WTC11 (cell line): ENCODE measurements at places on chromosomes 16 and 17.

GRCh38 chr16:27381974-27382855 is 19.8 kb upstream of the IL21R start:
- H3K4me1 ChIP-seq, result no peaks in the 10 kb centered on the region
- H3K27me3 ChIP-seq, result no peaks in the 10 kb centered on the region; the same call in none of the 2 replicates
- H3K36me3 ChIP-seq, result no peaks in the 10 kb centered on the region
- DNase-seq, result no peak

GRCh38 chr16:3731126-3731935 is 14.0 kb upstream of the TRAP1 start:
- DNase-seq, result no peak
- no peaks in the 10 kb centered on the region; the same call in 1 of the 2 replicates for H3K27me3 ChIP-seq
- no peak overlapping the region for H3K4me3 ChIP-seq
- peaks cover 80% of the 10 kb centered on the region for H3K36me3 ChIP-seq
- peak overlapping the region; percentile 80 for H3K27ac ChIP-seq

DNA sequence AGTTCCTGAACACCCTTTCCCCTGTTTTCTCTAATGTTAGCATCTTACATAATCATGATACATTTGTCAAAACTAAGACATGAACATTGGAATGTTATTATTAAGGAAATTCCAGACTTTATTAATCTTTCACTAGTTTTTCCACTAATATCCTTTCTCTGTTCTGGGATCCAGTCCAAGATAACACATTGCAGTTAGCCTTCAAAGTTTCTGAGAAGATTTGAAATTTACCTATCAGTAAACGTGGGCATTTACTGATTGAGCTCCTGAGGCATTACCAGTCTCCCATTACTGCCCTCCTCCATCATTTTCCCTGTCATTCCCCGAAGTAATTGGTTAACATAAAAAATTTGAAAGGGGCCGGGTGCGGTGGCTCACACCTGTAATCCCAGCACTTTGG is 5.7 kb upstream of the CD300LG start:
- DNase-seq, result no peak
- no peak overlapping the region for H3K27ac ChIP-seq
- H3K27me3 ChIP-seq, result no peaks in the 10 kb centered on the region

DNA sequence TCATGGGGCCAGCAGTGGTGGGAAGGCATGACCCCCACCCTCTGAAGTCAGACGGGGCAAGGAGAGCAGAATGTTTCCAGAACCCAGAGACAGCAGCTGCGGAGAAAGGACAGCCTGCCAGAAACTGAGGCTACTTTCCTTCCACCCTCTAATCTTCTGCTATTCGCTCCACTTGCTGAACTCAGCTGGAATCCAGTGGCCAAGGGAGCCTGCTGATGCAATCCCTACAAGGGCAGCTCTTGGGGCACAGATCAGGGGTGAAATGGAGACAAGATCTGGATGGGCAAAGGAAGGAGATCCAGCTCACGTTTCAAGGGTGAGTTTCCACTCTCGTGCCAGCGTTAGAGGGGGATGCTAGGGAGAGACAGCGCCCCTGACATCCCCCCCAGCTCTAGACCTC is 479.1 kb downstream of the SLC39A11 start:
- H3K36me3 ChIP-seq, result no peaks in the 10 kb centered on the region
- no peak overlapping the region for H3K4me3 ChIP-seq
- DNase-seq, result no peak
- H3K4me1 ChIP-seq, result peaks cover 23% of the 10 kb centered on the region
- H3K27me3 ChIP-seq, result peaks cover 11% of the 10 kb centered on the region

GRCh38 chr17:39447561-39447960 is 3.5 kb downstream of the MED1 start:
- peaks cover 7% of the 10 kb centered on the region for H3K4me1 ChIP-seq
- H3K27ac ChIP-seq, result no peak overlapping the region
- H3K27me3 ChIP-seq, result no peaks in the 10 kb centered on the region
- DNase-seq, result no peak

- DNase-seq, result peak; percentile 1
- H3K4me1 ChIP-seq, result no peaks in the 10 kb centered on the region
- no peak overlapping the region for H3K27ac ChIP-seq
Observed at GRCh38 chr17:45733781-45734180, 50.3 kb upstream of the CRHR1 start.

DNA sequence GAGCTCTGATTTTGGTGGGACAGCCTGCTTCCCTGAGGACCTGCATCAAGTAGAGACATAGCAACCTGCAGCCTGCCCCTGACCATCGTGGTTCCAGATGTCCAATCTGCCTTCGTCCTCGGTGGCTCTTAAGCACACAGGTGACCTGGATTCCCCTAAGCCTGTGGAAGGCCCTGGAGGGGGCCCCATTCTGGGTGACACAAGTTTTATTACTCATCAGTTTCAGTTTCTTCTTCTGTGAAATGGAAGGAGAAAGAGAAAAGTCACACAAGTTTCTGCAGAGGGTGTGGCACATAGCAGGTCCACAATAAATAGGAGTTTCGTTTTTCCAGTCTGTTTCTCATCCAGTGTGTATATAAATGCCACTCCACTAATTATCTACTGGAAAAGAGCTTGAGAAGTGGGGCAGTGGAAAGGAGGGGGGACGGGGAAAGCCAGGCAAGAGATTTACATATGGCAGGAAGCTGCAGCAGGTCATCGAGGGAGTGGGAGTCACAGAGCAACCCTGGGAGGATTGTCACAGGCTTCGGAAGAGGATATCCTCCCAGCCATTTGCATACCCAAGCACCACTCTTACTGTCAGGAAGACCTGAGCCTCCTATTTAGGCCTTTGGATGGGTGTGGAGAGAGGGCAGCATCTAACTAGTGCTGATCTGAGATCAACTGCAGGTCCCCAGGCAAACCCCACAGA is 10.0 kb upstream of the NOS2 start:
- H3K36me3 ChIP-seq, result peaks cover 10% of the 10 kb centered on the region
- no peaks in the 10 kb centered on the region for H3K27me3 ChIP-seq
- peaks cover 28% of the 10 kb centered on the region for H3K4me1 ChIP-seq

DNA sequence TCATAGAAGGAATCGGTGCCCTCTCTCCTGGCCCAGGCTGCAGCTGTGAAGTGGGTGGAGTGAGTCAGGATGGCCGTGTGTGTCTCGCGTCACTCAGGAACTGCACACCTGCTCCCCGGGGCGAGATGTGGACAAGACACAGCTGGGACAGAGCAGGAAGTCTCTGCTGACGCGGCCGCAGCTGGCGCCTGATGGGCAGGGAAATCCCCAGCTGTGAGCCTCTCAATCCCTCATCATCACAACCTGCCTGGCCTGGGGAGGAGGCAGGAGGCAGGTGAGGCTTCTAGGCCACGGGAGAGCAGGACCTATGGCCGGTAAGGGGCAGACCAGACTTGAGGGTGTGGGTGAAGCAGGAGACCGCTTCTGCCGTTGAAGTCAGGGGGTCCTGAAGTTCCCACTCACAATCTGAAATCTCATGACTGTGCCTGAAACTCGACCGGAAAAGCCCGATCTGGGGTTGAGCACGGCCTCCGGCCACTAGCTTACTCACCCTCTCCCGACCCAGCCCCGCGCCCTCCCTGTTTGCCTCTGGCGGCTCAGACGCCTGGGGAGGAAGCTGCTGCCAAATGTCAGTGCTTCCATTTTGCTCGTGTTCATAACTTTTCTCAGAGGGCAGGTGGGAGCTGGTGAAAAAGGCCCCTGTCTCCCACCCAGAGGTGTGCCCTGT is 1.1 kb upstream of the TRPV3 start:
- H3K4me1 ChIP-seq, result no peaks in the 10 kb centered on the region
- H3K27ac ChIP-seq, result peak overlapping the region; percentile 28
- H3K27me3 ChIP-seq, result no peaks in the 10 kb centered on the region
- 0 out of 2 replicates have a peak, but pooled peaks cover 3% of the 10 kb centered on the region for H3K36me3 ChIP-seq
- H3K4me3 ChIP-seq, result no peak overlapping the region
